SJSA1 (cell line): ENCODE measurements at places on chromosomes 3 and 15.

DNA sequence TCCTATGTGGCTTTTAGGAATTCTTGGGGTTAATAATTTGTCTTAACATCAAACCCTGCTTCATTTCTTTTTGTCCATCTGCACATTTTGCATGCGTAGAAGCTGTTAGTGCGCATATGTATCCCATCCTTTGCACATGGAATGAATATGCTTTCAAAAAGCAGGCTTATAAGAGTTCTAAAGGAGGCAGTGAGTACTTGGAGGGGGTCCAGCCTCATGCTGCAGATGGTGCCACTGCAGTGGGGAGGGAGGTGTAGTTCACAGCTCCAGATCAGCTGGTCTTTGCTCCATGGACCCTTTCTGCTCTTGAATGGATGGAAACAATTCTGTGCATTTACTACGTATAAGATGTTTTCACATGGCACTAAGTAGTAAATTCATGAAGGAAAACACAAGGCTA lies 20.7 kb upstream of the SSR3 start:
- DNase-seq = no peak

DNA sequence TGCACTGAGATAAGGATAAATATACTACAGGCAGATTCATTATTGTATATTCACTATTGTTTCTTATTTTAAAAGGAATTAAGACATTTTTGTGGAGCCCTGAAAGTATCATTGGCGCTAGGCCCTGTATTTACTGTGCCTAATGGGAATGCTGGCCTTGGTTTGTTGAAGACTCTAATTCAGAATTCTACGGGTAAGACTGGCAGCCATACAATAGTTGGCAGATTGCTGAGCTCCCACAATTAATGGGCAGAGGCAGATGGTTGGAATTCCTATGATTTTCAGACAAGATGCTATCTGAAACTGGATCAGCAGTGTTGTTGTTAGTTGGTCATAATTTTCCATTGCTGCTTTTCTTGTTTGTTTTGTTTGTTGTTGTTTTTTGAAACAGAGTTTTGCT lies 14.7 kb downstream of the PGBD4 start:
- no peak for DNase-seq

DNA sequence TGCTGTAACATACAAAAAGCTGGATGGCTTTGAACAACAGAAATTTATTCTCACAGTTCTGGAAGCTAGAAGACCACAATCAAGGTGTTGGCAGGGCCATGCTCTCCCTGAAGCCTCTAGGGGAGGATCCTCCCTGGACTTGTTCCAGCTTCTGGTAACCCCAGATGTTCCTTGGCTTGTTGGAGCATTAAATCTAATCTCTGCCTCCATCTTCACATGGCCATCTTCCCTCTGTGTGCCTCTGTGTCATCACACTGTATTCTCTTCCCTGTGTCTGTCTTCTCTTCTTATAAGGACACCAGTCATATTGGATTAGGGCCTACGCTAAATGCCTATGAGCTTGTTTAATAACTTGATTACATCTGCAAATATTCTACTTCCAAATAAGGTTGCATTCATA lies 109.5 kb downstream of the STAG1 start:
- DNase-seq = no peak

DNA sequence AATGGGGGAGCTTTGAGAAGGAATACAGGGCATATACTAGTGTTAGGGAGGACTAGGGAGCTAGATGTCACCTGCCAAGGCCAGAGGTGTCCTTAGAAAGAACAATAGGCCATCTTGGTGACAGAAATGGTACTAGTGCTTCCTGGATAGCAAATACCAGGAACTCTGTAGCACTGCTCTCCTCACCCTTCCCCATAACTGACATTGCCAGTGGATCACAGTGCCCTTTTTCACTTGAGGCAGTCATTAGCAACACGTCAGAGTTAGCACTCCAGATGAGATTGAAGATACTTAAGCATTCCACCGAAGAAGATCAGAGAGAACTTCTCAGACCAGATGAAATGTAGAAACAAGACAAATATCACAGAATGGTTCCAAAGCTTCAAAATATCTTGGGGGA lies 103.1 kb upstream of the PDZRN3 start:
- DNase-seq = no peak

- no peak for DNase-seq
Observed at GRCh38 chr3:168575750-168576149, 480.0 kb upstream of the GOLIM4 start.

- no peak for DNase-seq
Observed at GRCh38 chr3:114904633-114905032, 242.5 kb downstream of the ZBTB20 start.

DNA sequence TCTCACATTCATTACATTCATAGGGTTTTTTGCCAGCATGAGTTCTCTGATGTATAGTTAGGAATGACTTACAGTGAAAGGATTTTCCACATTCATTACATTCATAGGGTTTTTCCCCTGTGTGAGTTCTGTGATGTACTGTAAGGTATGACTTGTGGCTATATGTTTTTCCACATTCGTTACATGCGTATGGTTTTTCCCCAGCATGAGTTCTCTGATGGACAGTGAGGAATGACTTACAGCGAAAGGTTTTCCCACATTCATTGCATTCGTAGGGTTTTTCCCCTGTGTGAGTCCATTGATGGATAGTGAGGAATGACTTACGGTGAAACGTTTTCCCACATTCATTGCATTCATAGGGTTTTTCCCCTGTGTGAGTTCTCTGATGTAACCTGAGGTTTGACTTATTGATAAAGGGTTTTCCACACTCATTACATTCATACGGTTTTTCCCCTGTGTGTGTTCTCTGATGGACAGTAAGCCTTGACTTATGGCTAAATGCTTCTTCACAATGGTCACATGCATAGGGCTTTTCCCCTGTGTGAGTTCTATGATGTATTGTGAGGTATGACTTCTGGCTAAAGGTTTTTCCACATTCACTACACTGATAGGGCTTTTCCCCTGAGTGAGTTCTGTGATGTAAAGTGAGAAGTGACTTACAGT lies 47.4 kb downstream of the ZNF717 start:
- peak; percentile 0 for DNase-seq

DNA sequence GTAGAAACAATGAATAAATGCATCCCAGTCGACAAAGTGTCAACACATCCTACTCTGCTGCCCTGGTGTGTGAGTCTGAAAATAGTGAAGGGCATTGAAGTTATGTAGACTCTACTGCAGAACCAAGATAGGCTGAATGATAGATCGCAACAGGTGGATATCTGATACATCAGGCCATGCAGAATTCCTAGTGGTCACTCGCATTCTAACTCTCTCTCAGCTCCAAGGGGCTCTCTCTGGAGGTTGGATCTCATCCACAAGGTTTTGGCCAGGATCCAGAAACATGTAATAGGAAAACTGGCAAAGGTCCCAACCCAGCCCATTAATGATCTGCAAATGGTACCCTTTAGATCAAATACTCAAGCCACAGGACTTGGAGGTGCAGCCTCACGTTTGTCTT lies 514.1 kb downstream of the MAGI1 start:
- DNase-seq = no peak

DNA sequence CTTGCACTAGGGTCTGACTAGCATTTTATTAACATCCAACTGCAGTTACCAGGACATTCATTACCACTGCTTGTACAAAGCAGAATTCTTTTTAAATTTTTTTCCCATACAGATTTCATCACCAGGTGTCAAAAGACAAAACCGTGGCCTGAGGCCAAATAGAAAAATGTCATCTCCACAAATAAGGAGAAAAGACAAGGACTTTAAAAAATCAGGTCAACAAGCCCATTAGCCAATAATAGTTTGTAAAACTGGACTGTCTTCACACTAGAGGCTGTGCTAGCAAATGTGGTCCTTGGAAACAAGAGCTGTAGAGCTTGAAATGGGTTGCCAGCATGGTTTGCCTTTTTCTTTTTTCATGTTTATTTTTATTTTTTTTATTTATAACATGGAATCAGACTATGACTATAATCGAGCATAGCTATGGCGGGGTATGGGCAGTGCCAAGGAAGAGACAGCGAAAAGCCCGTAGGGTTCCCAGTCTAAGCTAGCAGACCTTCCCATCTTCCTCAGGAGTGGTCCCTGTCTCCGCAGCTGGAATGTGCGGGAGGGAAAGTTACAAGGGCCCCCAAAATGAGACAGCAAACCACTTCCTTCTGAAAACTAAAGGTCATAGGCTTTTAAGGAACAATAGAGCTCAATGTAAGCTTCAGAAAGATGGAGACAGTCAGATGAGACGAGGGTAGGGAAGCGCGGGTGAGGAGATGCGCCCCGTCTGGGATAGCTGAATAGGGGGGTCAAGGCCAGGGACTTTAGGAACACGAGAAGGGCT lies 1.5 kb downstream of the PTPN9 start:
- no peak for DNase-seq

DNA sequence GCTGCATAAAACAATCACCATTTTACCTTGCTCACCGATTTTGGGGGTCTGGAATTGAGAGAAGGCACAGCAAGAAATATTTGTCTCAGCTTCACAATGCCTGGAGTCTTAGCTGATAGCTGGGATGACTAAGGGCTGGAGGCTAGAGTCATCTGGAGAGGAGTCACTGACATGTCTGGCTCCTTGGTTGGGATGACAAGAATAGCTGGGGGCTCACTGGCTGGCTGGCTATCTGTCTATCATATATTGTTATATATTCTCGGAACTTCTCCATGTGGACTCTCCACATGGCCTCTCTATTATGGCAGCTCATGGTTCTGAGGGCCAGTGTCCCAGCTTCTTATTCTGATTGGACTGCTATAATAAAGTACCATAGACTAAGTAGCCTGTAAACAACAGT lies 20.0 kb upstream of the TRIM71 start:
- DNase-seq = no peak

DNA sequence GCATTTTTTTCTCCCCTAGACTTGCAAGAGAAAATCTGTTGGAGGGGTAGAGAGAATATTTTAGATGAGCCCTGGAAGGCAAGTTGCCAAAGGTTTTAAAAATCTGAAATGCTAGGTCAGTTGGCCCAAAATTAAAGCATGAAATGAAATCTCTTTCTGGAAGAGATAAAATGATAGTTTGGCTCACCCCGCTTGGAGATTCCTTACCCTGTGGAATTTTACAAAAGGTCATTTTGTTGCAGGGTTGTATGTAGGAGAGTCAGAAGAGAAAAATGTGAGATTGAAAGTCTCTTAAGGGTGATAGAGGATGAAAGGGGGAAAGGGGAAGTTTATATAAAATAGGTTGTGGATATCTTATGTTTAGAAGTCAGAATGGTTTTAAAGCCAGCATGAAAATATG lies 277.8 kb downstream of the CD47 start:
- DNase-seq = no peak

- DNase-seq = no peak
Observed at GRCh38 chr15:82186719-82187406, 75.7 kb downstream of the EFL1 start.

- peak; percentile 1 for DNase-seq
Observed at GRCh38 chr3:174156200-174156599, 702.9 kb upstream of the NAALADL2 start.

DNA sequence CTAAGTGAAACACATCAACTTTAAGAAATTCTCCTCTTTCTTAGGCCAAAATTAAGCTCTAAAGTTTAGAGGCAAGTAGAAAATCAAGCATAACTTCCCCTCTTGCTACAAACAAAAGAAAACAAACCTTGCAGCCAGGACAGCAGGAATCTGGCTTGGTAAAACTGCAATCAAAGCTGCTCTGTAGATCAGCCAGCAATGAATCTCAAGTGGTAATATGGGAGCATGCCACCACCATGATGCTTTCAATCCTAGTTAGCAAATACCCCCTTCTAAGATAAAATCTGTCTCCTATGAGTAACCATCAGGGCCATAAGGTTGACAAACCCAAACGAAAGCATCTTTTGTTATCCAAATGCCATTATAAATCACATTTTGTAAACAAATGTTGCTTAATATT lies 208.3 kb upstream of the PLSCR5 start:
- no peak for DNase-seq

DNA sequence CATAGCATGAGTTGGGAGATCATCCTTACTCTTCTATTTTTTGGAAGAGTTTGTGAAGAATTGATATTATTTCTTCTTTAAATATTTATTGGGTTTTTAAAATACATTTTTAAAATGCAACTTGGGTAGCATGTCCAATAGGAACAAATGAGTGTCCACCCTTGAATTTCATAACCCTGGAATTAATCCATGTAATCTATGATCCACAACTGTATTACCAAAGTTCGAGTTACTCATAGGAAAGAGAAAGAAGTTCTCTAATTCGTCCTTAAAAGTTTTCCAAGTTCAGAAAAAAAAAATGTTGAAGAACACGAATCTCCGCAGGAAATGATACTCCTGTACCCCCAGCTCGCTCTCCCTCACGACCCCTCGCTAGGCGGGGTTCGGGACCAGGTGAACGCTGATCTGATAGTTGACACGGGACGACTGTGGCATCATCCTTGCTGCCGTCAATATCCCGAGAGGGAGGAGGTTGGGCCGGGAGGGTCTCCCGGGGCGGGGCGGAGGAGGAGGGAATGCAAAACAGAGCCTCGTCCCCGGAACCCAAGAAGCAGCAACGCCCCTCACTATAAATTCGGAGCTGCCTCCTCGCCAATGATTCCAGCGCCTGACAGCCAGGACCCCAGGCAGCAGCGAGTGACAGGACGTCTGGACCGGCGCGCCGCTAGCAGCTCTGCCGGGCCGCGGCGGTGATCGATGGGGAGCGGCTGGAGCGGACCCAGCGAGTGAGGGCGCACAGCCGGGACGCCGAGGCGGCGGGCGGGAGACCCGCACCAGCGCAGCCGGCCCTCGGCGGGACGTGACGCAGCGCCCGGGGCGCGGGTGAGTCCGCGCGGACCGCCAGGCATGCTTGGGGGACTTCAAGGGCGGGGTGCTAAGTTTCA lies at the start of gene AGTR1:
Gene AGTR1 (plus strand): TSS at position 598 of the 884 bp plus-strand sequence. CDS start 43,133 bp downstream, outside the sequence.
- DNase-seq = no peak

- no peak for DNase-seq
Observed at GRCh38 chr3:39183211-39184080, 8.9 kb downstream of the XIRP1 start.

- DNase-seq = no peak
Observed at GRCh38 chr3:37994639-37994972, 4.0 kb downstream of the VILL start.

- DNase-seq = no peak
Observed at GRCh38 chr15:24944954-24945353, 9.8 kb upstream of the SNRPN start.

DNA sequence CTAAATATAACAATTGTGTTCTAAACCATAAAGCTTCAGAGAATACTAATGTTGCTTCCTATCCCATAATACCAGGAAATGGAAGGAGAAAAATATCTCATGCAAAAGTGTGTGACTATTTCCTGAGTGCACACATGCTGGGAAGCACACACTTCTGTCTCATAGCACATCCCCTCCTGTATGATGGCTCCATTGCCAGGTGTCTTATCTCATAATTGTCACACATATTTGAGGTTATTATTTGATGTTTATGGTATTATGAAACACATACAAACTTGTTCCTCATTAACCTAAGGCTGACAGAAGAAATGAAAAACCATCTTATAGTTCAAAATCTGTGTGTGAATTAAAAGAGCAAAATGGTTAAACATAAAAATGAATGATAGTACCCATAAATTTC lies 65.4 kb downstream of the SERP1 start:
- no peak for DNase-seq

- DNase-seq = no peak
Observed at GRCh38 chr3:134276086-134276485, 25.4 kb upstream of the RYK start.

GRCh38 chr3:161423911-161424522 lies 52.7 kb upstream of the SPTSSB start:
- no peak for DNase-seq
